Thymus (tissue), 14 donors: ENCODE measurements at places on chromosomes 1 and 21. TPM values are rescaled to one million over a fixed set of nuclear protein-coding genes. Genes with fewer than 3 reads are reported as not detected.

DNA sequence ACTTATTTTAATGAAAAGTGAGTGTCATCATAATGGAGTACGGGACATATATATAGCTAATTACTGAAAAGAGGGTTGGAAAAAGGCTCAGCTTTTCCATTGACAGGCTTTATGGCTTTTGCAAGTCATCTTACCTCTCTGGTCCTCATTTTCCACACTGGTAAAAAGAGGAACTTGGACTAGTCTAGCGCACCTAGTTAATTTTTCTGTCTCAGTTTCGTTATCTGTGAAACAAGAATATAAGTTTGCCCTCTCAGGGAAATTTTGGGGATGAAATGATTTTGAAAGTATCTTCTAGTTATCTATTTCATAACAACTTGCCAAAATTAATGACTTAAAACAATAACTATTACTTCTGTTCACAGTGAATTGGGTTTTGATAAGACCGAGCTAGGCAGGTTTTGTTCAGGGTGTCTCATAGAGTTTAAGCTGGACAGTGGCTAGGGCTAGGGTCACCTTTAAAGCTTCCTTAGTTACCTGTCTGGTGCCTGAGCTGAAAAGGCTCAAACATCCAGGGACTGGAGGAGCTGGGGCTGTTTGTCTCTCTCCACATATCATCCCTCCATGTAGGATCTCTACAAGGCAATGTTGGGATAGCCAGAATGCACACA lies 91.7 kb downstream of the TYW3 start:
- H3K4me3 ChIP-seq = no peak overlapping the region
- no peaks in the 10 kb centered on the region for H3K27me3 ChIP-seq
- no peaks in the 10 kb centered on the region for H3K36me3 ChIP-seq
- H3K27ac ChIP-seq = no peak overlapping the region

DNA sequence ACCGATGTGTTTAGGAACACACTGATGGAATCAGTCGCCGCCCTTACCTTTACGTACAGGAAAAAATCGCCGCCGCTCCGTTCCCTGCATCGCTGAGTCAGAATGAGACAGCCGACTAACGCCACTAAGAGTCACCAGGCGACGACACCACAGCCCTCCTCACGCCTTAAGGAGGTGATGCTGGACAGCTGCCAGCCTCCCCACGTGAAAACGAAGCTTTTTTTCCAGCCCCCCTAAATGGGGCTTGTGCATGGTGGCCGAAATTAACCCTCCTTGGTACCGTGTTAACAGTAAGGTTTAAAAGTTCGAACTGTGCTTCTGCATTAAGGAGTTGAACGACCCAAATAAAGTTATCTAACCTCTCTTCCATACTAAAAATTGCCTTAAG lies 511 bp downstream of the DNTTIP2 start:
- H3K27ac ChIP-seq = peak overlapping the region; percentile 86
- DNase-seq = no peak
- H3K4me3 ChIP-seq = peak overlapping the region; percentile 80

CDCA8 gene
- total RNA-seq = 12.6 TPM

- H3K4me3 ChIP-seq = no peak overlapping the region
- peaks cover 12% of the 10 kb centered on the region for H3K4me1 ChIP-seq
- H3K27me3 ChIP-seq = no peaks in the 10 kb centered on the region
- no peaks in the 10 kb centered on the region for H3K36me3 ChIP-seq
Measured at GRCh38 chr1:56414728-56415224, 164.6 kb downstream of the PLPP3 start.

- no peak for DNase-seq
- no peaks in the 10 kb centered on the region for H3K36me3 ChIP-seq
- H3K27ac ChIP-seq = no peak overlapping the region
- no peaks in the 10 kb centered on the region for H3K27me3 ChIP-seq
- peaks cover 46% of the 10 kb centered on the region for H3K4me1 ChIP-seq
Measured at GRCh38 chr1:165858967-165859845, 31.8 kb downstream of the UCK2 start.

DNA sequence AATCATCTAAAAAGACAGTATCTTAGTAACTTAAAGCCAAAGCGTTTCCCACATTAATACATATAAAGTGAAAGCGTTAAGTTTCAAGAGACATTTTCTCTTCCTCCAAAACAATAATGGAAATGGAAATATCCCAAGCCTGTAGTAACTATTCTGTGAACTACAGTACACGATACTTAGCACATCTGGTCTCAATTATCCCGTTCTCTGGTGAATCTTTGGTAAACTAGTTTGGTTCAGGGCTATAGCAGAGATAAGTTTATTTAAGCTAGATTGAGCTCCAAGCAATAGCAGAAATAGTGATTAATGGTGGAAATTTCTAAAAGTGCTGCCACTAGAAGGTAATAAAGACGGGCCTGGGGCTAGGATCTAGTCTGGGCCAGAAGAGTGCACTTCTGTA lies 55.2 kb downstream of the PCNX2 start:
- no peak overlapping the region for H3K4me3 ChIP-seq
- no peak for DNase-seq
- H3K4me1 ChIP-seq = no peaks in the 10 kb centered on the region
- H3K36me3 ChIP-seq = no peaks in the 10 kb centered on the region

PIGR gene
- total RNA-seq = 0.24 TPM

CPT2 gene
- total RNA-seq = 15.5 TPM

GRCh38 chr1:171207377-171207776 lies 22.3 kb downstream of the FMO2 start:
- no peak for DNase-seq
- no peak overlapping the region for H3K27ac ChIP-seq
- no peaks in the 10 kb centered on the region for H3K36me3 ChIP-seq
- no peaks in the 10 kb centered on the region for H3K4me1 ChIP-seq
- no peak overlapping the region for H3K4me3 ChIP-seq

- H3K4me1 ChIP-seq = peaks cover 17% of the 10 kb centered on the region
- no peak for DNase-seq
- peaks cover 6% of the 10 kb centered on the region for H3K36me3 ChIP-seq
- no peak overlapping the region for H3K27ac ChIP-seq
- peaks cover 10% of the 10 kb centered on the region for H3K27me3 ChIP-seq
Measured at GRCh38 chr1:32358435-32358834, 3.9 kb downstream of the FAM229A start.
